NCI-H748 treated with DMSO at 0.1 percent for 48 hours (cell line): ENCODE measurements at places on chromosomes 4 and X.

DNA sequence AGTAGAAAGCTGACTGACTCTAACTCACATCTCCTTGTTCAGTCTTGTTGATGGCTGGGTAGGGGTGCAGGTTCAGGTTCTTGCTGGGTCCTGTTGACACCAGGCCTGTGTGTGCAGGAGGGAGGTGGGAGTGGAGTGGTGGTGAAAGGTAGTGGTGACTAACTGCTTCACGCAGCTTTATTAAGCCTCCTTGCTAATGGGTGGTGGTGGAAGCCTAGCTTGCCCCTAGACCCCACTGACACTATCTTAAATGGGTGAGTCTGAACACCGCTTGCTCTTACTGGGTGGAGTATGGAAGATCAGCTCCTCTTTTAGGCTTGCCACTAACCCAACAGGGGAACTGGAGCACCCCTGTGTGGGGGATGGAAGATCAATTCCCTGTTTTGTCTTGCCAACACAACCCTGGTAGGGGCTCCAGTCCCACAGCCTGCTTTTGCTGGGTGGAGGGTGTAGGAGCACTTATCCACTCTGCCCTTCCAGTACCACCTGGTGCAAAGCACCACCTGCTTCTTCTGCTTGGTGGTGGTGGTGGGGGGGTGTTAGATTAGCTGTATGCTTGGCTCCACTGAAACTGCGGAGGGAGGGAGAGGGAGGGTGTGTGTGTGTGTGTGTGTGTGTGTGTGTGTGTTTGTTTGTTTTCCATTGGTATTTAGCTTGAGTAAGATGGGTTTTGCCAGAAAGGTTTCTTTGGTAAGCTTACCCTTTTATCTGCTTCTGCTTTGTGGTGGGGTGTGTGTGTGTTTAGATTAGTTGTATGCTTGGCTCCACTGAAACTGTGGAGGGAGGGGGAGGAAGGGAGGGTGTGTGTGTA is 25.6 kb downstream of the KDM6A start:
- DNase-seq, result no peak

- DNase-seq, result no peak
These were observed 8.7 kb upstream of the MUC7 start for GRCh38 chr4:70463335-70463734.

DNA sequence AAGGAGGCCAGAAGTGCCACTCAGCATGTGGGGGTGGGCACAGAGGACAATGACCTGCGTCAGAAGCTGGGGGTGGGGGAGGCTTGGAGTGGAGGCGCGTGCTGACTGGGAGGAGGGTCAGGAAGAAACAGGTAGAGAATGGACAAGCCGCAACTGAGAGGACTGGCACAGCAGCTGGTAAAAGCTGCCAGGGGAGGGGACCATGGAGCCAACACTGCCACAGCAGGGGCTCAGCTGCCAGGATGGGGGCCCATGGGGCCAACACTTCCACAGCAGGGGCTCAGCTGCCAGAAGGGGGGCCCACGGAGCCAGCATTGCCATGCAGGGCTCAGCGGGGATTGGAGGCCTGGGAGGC is 19.1 kb downstream of the RNF212 start:
- no peak for DNase-seq

GRCh38 chr4:145230726-145231125 is 50.3 kb upstream of the OTUD4 start:
- no peak for DNase-seq

GRCh38 chrX:16039834-16040233 is 83.5 kb upstream of the GRPR start:
- no peak for DNase-seq

- peak; percentile 45 for DNase-seq
These were observed 41.1 kb downstream of the LUZP4 start for GRCh38 chrX:115330498-115331168.

GRCh38 chr4:24967346-24967745 is 54.5 kb upstream of the CCDC149 start:
- no peak for DNase-seq
